ENCODE measurements at places on chromosomes 6 and 20.

- no peak for DNase-seq
Observed at GRCh38 chr6:73074175-73074574, 151.1 kb downstream of the KHDC1L start.

DNA sequence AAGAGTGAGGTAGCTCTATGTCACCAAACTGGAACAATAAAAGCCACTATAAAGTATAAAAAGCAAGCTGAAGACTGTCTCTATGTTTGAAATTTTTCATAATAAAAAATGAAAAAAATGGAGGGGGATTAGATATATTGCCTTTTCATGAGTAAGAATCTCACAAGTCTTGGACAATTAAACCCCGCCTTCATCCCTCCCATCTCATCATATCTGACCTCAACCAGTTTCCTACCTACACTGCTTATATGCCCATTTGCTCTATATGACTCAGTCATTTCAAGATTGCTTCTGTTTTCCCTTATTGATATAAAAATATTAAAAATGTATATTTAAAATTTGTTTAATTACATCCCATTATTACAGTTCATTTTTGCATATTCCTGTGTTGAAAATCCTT lies 2.9 kb upstream of the TRIM39 start:
- DNase-seq = no peak

DNA sequence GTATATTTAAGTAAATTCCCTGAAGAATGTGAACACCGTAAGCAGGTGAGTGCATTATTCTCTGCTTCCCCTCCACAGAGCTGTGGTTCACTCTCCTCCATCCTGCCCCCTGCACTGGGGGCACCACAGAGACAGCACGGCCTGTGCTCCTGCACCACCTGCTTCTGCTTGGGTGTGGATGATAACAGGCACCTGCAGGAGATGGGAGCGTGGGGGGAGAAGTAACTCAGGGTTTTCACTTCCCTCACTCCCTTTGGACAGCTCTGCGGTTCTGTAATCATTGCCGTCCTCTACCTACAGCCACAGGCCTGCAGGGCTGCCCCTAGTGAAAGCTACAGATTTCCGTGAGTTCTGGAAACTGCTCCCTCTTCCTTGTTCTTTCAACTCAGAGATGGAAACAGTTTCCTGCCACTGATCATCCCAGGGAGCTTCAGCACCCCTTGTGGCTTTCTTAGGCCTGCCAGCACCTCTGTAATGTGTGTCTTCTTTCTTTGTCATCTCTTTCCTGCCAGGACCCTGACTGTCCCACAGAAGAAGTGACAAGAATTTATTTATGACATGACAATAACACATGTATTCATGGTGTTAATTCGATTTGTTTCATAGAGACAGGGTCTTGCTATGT lies 21.3 kb upstream of the MICB start:
- DNase-seq = no peak

- no peak for DNase-seq
Observed at GRCh38 chr6:13965582-13966127, 40.9 kb downstream of the RNF182 start.

DNA sequence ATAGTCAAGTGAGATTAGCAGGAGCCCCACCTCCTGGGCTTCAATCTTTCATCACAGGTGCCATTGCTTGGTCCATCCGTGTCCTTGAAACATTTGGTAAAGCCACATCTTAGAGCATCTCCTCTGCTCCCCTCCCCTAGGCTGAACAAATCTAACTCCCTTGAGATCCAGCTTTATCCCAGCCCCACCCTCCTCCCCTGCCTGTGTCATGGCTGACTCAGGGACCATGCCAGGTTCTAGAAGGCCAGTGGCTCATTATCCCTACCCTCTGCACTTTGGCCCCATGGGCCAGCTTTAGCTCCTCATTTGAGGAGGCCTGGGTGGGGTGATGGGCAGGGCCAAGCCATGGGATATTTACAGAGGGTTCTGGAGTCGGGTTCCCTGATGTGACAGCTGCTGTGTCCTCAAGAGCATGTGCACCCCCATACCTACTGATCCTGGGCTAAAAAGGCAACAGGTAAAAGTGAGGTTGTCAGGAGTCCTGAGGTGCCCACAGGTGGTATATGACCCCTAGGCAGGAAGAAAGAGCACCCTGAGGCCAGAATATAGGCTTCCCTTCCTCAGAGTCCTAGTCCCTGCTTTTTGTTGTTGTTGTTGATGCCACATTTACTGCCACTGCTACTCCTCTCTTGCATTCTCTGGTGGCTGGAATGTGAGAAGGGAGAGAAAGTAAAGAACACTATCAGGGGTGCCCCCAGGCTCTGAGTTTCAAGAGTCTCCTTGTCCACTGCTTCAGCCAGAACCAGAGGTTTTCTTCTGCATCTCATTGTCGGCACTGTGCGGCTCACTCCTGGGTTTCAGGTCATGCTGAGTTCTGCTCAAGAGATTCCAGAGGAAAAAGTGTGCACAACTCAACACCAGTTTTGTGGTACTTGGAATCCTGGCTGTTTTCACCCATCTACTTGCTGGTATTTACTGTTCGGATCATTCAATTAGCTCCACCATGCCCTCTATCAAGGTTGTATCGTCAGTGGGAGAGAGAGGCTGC lies 228.4 kb downstream of the LRFN2 start:
- DNase-seq = no peak

- no peak for DNase-seq
Observed at GRCh38 chr6:117684749-117685148, 9.5 kb downstream of the NUS1 start.

GRCh38 chr6:73732845-73733675 lies 37.1 kb downstream of the CD109 start:
- peak; percentile 19 for DNase-seq

DNA sequence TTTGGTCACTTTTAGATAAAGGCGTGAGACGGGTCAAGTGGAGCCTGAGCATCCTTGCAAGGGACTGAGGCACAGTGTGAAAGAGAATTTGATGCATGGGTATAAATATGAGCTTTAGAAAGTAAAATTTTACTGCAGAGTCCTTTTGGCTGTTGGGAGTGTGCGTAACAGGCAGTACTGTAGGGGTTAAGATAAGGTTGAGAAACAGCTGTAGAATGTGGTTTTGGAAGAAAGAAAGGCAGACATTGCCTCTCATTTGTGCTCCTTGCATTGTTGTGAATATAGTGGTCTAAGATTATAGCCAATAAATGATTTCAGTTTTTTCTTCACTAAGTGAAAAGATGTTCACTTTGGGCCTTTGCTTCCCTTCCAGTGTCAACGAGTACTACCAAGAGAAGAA lies 73.0 kb downstream of the RREB1 start:
- DNase-seq = no peak

DNA sequence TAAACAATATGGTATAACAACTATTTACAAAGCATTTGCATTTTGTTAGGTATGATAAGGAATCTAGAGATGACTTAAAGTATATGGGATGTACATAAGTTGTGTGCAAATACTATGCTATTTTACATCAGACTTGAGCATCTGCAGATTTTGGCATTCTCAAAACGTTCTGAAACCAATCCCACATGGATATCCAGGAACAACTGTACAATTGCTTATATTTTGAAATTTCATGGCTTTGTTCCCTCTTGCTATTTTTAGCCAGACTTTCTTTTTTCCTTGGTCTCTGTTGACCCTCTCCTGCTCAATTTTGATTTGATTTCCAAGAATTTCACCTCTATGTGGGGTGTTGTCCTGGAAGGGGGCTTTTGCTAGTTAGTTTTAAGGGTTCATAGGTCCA lies 32.9 kb upstream of the UST start:
- no peak for DNase-seq

DNA sequence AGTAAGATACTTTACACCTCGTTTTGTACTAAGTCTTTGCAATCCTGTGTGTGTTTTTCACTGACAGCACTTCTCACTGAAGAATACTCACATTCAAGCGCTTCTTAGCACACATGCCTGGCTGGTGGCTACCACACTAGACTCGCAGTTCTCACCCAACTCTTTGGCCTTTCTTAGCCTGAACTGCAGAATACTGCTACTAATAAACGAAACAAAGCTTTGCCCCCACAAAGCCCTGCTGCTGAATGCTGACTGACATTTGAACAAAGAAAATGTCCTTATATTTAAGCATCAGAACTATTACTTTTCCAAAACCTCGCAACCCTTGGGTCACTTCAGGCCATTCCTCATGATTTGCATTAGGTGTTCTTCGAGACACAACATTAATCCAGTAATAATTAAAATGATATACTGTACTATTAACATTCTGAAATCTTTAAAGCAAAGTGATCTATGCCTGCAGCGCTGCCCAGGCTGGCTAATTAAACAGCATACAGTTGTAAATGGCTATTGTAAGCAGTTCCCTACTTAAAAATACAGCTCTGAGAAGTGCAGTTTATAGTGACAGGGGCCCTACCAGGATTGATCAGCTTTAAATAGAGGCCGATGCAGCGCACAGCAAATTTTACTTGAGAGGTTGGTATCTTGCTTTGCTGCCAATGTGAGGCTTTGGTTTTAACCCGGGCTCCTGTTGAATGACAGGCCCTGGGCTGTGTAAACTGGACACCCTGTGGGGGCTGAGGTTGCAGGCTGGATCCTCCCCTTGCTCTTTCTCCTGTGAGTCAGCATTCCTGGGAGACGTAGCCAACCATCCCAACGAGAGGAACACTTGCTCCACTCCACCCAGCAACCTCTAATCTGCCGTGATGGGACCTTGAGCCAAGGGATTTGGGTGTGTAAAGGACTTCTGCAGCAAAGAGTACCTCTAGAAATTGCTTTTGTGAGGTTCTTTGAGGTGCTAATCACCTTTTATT lies 899.0 kb downstream of the TFAP2A start:
- no peak for DNase-seq

DNA sequence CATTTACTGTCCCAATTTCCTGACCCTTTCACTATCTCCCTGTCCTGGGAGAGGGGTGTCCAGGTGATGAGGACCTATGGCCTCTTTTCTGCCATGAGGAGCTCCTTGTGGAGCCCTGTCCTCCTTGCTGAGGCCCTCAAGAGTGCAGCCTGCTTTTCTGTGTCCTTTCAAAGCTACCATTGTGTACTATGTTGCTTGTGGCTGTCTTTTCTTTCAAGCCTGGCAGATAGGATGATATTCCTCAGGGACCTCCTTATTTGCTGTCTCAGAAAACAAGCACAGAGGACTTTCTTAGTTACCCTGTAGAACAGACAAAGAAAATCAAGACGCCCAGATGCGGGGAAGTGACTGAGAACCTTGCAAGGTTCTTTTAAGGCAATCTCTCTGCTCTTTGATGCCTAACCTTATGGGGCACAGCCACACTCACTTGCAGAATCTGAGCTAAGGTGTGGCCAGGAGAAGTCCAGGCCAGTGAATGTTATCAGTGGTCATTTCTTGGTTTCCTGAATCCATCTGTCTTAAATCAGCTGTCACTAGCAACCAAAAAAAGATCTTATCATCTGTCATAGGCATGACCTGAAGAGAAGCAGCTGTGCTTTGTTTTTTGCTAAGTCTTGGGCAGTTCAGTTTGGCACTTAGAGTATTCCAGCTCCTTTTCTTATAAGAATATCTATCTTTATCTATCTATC lies 17.2 kb downstream of the CARMIL1 start:
- DNase-seq = no peak

GRCh38 chr6:105620878-105621277 lies 218.0 kb upstream of the PREP start:
- DNase-seq = no peak

DNA sequence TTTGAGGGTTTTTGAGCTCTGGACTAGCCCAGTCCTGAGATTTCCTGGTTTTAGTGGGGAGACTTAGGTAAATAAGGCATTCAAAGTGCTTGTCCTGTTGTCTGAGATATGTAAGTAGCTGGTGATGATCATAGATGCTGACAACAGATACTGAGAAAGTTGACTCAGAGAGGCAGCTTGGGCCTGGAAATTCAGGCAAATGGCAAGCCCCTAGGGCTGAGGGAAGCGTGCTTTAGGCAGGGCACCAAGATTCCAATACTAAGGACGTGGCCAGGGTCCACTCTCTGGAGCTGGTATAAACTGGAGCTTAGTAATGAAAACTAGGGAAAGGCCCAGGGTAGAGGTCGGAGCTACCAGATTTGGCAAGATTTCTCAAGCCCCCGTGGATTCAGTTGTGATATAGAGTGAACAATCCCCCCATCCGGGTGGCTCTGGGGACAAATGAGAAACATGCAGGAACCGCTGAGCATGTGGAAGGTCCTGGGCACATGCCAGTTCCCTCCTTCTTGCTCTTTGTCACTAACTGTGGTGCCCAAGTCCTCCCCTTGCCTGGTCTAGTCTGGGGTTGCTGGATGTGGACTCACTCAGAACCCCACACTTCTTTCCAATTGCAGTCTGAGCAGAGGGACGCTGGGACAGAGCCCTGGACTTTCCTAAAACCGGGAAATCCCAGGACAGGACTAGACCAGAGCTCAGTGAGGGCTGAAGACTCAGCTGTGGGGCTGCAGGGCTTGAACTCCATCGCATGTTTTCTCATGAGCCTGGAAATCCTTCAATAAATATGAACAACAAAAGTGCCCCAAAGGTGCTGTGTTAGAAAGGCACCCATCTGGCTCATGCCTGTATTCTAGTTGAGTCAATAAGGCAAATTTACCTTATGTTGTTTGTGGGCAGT lies 10.3 kb downstream of the SLC22A3 start:
- no peak for DNase-seq

DNA sequence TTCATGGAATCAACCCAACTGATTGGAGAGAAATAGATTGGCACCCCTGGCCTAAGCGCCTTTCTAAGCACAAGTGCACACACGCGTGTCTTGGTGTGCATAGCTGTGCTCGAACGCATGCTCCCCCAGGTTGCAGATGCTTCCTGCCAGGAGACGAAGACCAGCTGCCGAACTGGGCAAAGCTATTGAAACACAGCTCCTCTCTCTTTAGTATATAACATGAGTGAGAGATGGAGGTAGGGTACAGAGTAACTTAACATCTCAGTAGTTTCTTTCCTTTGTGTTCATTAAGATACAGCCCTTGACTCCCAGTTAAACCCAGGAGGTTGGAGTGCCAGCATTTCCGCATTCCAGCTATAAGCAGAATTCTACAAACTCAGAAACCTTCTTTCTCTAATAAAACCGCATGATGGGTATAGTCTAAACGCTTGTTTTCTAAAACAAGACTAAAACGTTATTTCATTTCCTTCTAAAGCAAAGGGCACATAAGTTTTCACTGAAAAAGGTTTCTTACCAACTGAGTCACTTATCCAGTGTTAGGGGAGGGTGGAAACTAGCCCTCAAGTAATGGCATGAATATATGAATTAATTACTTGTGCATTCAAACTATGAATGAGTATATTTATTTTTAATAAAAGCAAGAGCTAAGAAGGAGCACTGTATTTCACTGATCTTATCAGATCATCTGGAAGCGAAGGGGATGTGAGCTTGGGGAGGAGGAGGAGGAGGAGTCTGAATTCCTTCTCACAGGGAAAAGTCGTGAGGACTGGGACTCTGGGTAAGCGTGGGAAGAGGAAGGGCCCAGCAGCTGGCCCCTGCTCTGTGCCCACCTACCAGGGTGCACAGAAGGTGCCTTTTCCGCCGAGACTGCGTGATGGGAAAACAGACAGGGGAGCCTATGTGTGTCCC lies 179.2 kb downstream of the TMEM242 start:
- DNase-seq = no peak

- no peak for DNase-seq
Observed at GRCh38 chr6:129183681-129184301, 300.9 kb downstream of the LAMA2 start.

GRCh38 chr6:167972193-167972592 lies 25.3 kb upstream of the KIF25 start:
- no peak for DNase-seq

- DNase-seq = no peak
Observed at GRCh38 chr6:144334150-144334708, 49.1 kb downstream of the UTRN start.
